ENCODE measurements at places on chromosomes 3 and 15.

- no peak for DNase-seq
Measured at GRCh38 chr3:172130717-172131050, 91.3 kb downstream of the FNDC3B start.

DNA sequence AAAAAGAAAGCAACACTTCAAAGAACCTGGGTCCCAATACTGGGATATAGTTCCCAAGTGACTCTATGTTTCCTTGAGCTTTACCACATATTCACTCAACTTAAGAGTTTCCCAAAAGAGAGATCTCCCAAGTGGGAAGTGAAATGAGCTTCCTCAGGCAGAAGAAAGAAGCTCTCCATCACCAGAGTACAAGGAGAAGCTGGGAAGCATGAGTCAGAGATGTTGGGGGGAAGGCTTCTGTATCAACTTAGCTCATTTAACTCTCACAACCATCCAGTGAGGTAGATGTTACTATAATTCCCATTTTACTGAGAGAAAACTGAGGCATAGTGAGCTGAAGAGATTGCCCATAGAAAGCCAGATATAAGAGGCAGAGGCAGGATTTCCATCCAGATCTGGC lies 47.0 kb upstream of the TRIM42 start:
- DNase-seq: no peak

- DNase-seq: no peak
Measured at GRCh38 chr3:7843441-7843840, 658.2 kb upstream of the LMCD1 start.

GRCh38 chr15:90665288-90666134 lies 51.6 kb upstream of the BLM start:
- DNase-seq: no peak

- no peak for DNase-seq
Measured at GRCh38 chr3:126014252-126014651, 45.3 kb downstream of the ROPN1B start.

DNA sequence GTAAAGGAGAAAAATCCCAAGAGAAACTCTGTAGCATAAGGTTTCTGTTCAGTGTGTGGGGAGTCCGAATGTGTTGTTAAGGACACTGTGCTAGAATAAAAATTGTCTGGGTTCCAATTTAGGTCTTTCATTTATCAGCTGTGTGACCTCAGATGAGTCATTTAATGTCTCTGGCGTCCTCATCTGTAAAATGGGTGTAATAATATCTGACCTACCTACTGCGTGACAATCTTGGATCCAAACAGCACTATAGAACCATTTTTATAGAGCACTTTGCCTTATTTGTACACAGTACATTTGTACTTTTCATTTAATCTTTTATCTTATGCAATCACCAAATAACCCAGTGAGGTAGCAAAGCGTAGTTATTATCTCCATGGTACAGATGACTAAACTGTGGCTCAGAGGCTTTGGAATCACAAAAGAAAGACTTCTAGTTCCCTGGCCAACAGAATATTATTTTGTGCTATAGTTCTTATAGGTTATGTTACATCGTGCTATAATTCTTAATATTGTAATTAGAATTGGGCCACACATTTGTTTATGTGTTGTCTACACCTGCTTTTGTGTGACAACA lies 46.6 kb upstream of the TNIK start:
- no peak for DNase-seq

DNA sequence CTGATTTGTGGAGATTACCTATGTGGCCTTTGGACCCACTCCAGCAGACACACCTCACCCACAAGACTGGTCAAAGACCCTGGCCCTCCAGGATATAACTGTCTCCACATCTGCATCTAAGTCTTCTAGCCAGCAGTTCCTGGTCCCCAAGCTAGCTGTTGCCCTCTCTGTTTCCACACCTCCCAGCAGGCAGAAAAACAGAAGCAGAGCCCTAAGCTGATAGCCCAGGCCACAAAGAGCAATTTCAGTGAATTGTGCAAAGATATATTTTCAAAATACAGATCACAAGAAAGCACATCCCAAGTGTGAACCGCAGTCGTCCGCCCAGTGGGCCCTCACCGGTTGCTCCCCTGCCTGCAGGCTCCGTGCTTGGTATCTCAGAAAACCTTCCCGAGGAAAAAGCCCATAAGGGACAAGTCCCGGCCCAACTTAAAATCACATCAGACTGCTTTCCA lies 2.6 kb downstream of the TNIK start:
- no peak for DNase-seq

- DNase-seq: no peak
Measured at GRCh38 chr3:114308830-114309229, 15.0 kb downstream of the TIGIT start.

DNA sequence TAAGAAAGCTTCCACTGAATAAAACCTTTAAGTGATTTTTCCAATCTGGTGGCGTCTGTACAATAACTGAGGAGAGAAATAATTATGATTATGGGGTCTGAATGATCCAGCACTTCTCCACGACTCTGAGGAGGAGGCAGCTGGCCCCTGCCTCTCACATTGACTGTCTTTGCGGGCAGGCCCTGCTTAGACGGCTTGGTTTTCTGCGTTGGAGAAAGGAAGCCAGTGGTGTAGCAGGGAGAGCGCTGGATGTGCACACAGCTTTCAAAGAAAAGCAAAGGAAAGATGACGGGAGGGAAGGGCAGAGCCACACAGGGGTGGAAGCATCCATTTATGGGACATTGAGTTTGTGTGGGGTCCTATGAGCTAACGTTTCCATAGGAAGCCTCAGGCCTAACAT lies 62.5 kb downstream of the MGLL start:
- no peak for DNase-seq

DNA sequence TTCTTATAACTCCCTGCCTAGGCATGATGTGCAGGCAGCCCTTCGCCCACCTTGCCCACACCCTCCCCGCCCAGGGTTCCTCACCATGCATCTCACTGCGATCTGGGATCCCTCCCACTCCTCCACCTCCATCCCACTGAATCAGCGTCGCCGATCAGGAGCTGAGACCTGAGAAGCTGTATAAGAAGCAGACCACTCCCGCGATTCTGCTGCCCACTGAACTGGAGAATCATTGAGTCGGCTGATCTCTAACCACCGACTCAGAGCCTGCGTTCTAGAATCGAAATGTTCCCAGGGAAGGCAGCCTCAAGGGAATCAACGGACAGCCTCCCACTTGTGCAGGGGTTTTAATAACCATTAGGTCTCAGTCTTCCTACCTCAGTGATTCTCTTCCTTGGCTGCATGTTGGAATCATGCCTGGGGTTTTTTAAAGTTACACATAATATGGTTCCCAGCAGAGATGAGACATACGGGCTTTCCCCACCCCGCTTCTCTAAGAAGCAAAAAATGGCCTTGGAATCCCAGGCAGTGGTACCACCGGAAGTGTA lies 60.2 kb downstream of the TMEM44 start:
- no peak for DNase-seq

DNA sequence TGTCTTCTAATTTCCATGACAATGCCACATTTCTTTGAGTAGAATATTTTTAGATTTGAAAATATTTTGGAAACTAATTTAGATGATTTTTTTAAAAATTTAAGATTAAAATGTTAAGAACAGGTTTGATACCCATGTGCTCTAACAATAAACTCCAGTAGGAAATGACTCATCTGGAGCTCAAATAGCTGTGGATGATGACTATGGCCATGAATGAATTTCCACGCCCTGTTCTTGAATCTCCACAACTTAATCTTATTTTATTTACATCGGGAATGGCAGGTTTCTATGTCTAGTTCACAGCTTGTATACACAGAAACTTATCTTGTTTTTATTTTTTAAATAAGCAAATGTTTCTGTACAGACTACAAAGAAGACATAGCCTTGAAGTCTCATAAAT lies 726.8 kb downstream of the NAALADL2 start:
- no peak for DNase-seq

DNA sequence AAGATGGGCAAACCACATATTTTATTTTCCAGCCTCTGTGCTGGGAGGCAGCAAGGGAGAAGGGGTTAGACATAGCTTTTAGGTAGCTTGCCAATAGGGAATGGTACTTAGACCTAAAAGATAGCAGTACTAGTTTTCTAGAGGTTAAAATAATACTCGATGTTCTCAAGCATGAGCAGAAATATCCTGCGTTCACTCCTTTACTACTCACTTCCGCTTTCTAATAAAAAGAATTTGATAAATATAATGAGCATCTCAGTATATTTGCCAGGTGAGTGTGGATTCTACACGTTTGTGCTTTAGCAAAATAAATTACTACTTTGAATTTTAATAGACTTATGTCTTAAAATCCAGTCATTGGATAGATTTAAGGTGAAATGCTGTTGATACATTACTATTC lies 39.4 kb upstream of the CD47 start:
- DNase-seq: no peak

DNA sequence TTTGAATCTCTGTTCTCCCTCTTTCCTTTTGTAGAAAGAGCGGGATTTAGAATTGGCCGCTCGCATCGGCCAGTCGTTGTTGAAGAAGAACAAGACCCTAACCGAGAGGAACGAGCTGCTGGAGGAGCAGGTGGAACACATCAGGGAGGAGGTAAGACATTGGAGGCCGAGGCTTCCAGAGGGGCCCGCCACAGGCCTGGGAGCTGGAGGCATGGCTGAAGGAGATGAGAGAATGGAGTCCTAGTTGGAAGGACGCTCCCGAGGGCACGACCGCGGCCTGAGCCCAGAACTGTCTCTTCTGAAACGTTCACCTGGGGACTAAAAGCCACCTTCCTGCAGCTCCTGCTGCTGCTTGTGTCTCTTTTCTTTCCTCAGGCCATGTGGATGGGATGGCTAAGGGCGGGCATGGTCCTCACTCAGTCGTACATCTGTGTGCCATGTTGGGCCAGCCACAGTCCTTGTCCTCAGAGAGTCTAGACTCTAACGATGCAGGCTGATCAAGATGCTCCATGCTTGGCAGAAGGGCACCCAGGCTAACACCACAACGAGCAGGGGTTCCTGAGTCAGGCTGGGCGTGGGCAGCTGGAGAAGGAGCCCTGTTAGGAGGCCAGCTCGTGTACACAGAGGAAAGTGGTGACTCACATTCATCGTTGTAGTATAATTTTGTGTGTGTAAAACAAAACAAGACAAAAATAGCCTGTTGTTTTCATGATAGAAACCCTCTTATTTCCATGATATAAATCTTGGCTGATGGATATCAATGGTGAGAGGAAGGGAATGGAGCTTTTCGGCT lies 81.1 kb downstream of the CCK start:
- DNase-seq: peak; percentile 12

GRCh38 chr3:138898301-138898700 lies 48.6 kb downstream of the FOXL2 start:
- DNase-seq: peak; percentile 46

- DNase-seq: no peak
Measured at GRCh38 chr3:168124291-168124690, 28.6 kb upstream of the GOLIM4 start.

DNA sequence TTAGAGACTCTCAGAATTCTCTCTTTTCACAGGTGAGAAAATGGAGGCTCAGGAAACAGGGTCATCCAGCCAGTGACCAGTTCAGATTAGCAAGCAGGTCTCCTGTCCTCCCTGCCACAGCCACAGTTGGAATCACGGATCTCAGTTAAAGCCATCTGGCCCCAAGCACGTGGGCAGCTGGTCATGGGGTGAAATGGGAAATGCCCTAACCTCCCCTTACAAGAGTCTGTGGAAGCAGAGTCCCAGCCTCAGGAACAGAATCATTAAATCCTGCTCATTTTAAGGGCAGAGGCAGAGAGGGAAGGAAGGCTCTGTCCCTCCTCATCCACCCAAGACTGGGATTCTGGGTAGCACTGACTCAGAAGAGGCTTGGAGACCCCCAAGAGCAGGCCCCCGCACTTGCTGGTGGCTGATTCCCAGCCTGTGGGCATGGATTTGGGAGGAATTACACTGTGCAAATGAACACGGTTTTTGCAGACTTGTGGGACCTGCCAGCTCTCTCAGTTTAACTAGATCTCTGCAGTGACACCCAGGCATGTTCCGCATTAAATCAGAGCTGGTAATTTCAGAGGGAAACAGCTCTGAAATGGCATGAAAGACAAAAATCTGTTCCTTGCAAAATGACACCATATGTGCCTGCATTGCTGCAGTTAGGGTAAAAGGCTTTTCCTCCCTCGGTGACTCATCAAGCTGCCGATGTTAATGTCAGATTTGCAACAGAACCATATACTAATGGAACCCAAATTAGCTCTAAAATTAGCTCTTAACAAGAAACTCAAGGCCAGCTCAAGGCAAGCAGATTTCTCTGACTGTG lies 89.0 kb downstream of the BDH1 start:
- no peak for DNase-seq

DNA sequence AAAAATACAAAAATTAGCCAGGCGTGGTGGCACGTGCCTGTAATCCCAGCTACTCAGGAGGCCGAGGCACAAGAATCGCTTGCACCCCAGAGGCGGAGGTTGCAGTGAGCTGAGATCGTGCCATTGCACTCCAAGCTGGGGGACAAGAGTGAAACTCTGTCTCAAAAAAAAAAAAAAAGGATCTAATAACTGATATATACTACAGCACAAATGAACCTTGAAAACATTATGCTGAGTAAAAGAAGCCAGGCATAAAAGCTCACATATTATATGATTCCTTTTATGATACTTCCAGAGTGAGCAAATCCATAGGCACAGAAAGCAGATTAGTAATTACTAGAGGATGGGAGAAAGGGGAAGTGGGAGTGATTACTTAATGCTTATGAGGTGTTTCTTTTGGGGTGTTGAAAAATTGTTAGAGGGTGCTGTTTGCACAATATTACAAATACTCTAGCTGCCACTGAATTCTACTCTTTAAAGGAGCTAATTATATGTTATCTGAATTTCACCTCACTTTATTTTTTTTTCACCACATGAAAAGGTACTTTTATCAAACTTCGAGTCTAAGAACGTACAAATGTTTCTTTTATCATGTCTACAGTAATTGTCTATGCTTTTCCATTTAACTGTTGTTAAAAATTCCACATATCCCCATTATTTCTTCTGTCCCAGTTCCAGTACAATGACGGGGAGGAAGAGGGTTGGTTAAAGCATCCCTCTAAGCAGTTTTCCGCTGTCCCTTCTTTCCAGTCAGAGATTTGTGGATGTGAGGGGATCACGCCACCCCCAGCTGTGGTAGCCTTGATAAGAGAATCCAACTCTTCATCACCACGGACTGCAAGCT lies 77.7 kb upstream of the FAM174B start:
- DNase-seq: no peak

- DNase-seq: no peak
Measured at GRCh38 chr3:28151608-28152228, 89.7 kb upstream of the CMC1 start.

GRCh38 chr3:48465237-48465530 lies 18.6 kb downstream of the ATRIP start:
- no peak for DNase-seq

GRCh38 chr3:101676765-101677435 lies at the start of gene ZBTB11:
Gene ZBTB11, minus strand, starts transcription at chr3:101677132. Its CDS starts 218 bp downstream, at chr3:101676914.
- peak; percentile 100 for DNase-seq

DNA sequence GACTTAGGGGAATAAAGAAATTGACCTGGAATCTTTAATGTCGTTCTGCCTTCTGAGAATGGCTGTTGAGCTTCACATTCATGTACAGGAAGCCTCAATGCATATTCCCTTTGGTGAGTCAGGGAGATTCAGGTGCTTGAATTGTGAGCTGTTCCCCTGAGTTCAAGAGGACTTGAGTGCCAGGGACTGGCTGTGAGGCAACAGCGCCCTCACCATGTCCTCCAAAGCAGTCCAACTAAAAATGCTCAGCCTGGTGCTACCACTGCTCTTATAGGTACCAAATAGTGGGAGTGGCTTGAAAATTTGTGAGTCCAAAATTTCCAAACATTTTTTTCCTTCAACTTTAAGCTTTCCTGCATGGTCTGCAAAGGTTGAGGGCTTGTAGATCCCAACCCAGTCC lies 54.1 kb downstream of the LEO1 start:
- DNase-seq: no peak

Data from retinal pigment epithelial cell (primary cell).